Activated T-helper 9 cell treated with anti-CD3 and anti-CD28 coated beads, Interleukin-2, amount 50 U/mL, for 16 hours (primary cell): ENCODE measurements at places on chromosomes 13 and 19.

GRCh38 chr13:48184260-48184659 is 48.7 kb upstream of the ITM2B start:
- no peak for DNase-seq

GRCh38 chr19:1324806-1325567 is 39.3 kb downstream of the EFNA2 start:
- no peak for DNase-seq

- no peak for DNase-seq
Measured at GRCh38 chr19:4414144-4414799, 11.8 kb downstream of the CHAF1A start.

GRCh38 chr13:34546344-34547250 is 395.5 kb upstream of the NBEA start:
- no peak for DNase-seq

DNA sequence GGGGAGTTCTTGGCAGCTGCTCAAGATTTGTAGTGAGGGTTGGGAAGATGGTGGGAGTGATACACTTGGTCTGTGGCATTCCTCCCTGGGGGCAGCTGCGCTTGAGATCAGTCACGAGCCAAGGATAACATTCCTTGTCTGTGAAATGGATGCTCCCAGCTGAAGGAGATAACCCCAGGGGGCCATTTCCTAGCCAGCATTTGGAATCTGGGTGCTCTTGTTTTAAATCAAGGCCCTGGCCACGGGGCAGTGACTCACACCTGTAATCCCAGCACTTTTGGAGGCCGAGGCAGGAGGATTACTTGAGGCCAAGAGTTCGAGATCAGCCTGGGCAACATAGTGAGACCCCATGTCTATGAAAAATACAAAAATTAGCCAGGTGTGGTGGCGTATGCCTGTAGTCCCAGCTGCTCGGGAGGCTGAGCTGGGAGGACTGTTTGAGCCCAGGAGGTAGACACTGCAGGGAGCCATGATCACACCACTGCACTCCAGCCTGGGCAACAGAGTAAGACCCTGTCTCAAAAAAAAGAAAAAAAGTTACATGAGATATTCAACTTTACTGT is 4.6 kb downstream of the PKN1 start:
- no peak for DNase-seq

DNA sequence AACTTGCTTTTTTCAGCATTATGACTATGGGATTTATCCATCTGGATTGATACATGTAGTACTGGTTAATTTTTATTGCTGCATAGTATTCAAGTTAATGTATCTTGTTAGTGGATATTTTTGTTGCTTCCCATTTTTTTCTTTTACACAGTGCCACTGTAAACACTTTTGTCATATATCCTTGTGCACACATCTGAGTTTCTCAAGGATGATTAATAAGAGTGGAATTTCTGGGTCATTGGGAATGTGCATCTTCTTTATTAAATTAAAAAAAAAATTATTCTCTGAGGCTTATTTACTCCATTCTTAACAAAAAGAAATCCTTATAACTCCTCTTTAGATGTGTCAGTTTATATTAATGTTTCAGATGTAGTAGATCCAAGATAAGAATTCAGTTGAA is 27.3 kb downstream of the B3GLCT start:
- no peak for DNase-seq

DNA sequence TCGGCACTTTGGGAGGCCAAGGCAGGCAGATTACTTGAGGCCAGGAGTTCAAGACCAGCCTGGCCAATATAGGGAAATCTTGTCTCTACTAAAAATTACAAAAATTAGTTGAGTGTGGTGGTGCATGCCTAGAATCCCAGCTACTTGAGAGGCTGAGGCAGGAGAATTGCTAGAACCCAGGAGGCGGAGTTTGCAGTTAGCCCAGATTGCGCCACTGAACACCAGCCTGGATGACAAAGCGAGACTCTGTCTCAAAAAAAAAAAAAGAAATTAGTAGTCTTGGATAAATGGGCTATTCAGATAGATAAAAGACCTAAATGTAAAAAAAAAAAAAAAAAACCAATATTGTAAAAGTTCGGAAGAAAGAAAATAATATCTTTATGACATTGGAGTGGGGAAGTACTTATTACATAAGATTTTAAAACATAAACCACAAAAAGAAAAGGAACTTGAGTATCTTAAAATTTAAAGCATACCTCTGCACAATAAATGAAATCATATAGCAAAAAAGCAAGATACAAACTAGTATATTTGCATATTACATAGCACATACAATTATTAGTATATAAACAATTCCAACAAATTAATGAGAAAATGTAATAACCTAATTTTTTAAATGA is 26.7 kb upstream of the RNASEH2B start:
- DNase-seq = no peak

- no peak for DNase-seq
Measured at GRCh38 chr13:79663977-79664636, 183.2 kb downstream of the NDFIP2 start.

DNA sequence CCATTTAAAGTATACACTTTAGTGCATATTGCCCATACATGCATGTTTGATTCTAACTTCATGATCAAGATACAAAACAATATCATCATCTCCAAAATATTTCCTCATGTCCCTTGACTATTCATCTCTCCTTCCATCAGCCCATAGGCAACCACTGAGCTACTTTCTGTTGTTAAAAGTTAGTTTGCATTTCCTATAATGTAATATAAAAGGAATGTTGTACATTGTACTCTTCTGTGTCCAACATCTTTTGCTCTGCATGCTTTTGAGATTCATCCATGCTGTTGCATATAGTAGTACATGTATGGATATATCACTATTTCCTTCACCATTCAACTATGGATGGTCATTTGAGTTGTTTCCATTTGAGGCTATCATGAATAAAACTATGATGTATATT is 74.7 kb downstream of the ITGBL1 start:
- DNase-seq = no peak

- no peak for DNase-seq
Measured at GRCh38 chr19:1103132-1103707, 574 bp upstream of the GPX4 start.

GRCh38 chr13:95749545-95749944 is 72.6 kb downstream of the DNAJC3 start:
- DNase-seq = no peak

DNA sequence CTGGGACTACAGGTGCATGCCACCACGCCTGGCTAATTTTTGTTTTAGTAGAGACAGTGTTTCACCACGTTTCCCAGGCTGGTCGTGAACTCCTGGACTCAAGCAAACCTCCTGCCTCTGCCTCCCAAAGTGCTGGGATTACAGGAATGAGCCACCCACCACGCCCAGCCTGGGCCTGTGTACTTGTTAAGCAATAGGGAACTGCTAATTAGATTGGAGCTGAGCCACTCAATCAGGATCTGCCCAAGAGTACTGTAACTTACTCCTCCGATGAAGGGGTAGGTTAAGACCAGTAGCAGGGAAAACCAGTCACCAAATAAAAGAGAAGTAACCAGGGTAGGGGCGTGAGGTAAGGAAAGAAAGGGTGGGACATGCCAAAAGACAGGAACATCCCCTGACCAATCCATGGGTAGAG is 2.3 kb downstream of the DDX39A start:
- no peak for DNase-seq

- DNase-seq = no peak
Measured at GRCh38 chr13:51002736-51003135, 93.1 kb downstream of the RNASEH2B start.

DNA sequence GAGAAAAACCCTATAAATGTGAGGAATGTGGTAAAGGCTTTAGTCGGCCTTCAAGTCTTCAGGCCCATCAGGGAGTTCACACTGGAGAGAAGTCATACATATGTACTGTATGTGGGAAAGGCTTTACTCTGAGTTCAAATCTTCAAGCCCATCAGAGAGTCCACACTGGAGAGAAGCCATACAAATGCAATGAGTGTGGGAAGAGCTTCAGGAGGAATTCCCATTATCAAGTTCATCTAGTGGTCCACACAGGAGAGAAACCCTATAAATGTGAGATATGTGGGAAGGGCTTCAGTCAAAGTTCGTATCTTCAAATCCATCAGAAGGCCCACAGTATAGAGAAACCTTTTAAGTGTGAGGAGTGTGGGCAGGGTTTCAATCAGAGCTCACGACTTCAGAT is 11.7 kb downstream of the ZNF226 start:
- no peak for DNase-seq

- DNase-seq = no peak
Measured at GRCh38 chr19:757811-758668, 7.1 kb downstream of the MISP start.

DNA sequence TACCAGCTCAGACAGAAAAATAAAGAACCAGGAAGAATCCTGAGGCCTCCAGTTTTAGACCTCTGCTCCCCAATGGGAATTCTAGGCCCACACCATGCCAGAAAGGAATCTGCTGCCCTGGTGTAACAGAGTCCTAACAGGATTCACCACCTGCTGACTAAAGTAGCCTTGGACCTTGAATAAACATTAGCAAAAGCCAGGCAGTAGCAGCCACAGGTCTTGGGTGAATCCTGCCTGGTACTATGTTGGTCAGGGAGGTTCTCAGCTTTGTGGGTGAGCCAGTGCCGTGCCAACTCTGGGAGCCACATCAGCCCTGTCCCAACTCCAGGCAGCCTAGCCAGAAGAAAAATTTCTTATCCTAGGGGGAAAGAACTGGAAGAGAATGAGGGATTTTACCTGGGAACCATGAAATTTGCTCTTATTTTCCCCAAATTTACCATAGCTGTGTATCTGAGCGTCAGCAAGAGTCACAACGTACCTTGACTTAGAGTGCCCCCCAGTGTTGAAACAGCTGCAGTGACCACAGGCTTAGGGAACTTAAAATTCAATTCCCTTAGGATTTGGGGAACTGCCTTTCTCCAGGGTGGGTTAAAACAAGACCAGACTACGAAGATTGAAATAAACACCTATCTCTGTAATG is 1895.6 kb upstream of the PRR20A start:
- no peak for DNase-seq

- DNase-seq = peak; percentile 16
Measured at GRCh38 chr19:38596057-38596981, 21.4 kb downstream of the MAP4K1 start.

DNA sequence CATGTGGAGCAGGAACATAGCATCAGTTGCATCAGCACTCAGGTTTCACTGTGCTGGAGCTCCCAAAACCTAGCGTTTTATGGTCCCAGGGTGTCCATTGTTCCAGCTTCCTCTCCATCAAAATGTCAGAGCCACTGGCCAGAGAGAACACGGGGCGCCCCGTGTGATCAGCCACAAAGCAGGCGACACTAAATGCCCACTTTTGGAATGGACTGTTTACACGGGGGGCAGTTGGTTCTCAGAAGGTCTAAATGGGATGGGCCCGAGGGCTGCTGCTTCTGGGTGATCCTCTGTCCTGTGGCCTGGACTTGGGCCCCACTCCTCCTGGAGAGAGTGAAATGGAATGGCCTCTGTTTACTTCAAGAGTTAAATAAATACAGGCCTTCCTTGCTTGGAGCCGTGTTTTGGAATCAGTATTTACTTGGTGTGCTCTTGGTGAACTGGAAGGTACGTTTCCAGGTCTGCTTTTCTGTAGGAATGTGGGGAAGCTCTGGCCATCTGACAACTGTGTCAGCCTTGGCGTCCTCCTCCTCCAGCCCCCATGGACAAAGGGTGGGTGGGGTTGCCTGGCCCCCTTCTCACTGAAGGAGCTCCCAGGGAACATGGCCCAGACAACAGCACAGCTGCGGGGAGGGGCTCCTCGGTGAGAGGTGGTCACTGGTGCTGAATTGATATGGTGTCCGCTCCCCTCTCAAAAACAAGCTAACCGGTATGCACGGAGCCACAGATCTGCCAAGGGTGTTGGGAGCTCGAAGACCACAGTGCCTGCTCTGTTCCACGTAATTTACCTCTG is 16.1 kb upstream of the MCF2L start:
- DNase-seq = no peak

GRCh38 chr13:75792526-75793187 is 156.5 kb downstream of the LMO7 start:
- no peak for DNase-seq

- DNase-seq = no peak
Measured at GRCh38 chr19:50794074-50794875, 4.1 kb downstream of the ACP4 start.

DNA sequence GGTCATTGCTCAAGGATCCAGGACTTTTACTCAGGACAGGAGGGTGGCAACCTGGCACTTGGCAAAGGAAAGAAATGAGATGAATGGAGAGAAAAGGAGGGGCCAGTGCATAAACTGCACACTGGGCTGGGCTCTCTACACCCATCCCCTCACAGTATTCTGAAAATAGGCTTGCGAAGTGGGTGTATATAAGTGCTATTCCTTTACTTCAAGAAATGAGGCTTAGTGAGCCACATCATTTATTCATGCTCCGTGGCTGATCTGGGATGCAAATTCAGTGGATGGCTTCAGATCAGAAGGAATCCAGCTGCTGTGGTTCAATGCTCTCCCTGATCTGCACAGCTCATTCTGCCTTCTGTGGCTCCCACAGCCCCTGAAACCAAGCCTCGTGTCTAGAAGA is 297.7 kb downstream of the UQCRFS1 start:
- no peak for DNase-seq

DNA sequence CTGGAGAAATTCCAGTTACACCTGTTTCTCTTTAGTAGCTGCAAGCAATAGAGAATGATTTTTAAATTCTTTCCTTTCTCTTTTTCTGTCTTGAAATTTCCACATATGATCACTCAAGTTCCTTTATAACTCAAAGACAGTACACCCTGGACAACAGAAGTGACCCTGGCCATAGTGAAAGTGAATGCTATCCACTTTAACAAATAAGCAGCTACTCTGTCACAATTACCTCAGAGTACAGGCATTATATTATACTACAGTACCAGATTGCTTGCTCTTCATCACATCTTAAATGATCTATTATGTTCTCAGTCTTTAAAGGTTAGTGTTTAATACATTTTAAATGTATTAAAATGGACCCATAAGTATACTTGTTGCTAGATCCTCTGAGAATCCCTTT is 136.2 kb downstream of the KLF12 start:
- DNase-seq = no peak

DNA sequence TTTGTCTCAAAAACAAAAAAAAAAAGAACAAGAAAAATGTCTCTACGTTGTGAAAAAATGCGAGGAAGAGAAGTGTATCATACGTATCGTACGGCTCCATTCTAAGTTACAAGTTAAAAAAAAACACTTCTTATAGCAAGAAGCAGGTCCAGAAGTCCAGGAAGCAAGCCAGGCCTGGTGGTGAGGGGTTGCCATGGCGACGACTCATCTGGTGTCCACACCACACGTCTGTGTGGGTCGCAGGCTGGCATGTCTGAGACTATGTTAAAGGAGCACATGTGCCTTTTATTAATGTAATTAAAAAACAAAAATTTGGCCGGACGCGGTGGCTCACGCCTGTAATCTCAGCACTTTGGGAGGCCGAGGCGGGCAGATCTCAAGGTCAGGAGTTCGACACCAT is 5.9 kb downstream of the MED16 start:
- DNase-seq = no peak

DNA sequence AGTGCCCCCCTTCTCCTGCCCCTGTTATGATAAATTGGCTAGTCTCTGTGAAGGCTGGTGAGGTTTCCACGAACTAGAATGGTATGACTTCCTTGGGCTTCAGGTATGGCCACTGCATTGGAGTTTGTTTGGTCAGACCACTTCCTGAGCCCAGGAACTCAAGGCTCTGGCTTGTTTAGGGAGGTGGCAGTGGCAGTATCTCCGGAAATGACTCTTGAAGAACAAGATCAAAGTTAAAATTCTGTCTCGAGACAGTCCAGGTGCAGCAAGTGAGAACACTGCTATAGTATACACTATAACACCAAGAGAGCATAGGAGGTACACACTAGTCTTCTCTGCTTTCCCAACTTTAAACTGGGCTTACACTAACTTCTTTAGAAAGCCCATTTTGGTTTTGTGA is 309.1 kb downstream of the KLF12 start:
- no peak for DNase-seq
